ENCODE measurements at places on chromosomes 11 and 22.

- no peak for DNase-seq
Measured at GRCh38 chr22:17483688-17484372, 79.5 kb upstream of the SLC25A18 start.

- no peak for DNase-seq
Measured at GRCh38 chr11:120807414-120808150, 216.3 kb upstream of the TBCEL start.

DNA sequence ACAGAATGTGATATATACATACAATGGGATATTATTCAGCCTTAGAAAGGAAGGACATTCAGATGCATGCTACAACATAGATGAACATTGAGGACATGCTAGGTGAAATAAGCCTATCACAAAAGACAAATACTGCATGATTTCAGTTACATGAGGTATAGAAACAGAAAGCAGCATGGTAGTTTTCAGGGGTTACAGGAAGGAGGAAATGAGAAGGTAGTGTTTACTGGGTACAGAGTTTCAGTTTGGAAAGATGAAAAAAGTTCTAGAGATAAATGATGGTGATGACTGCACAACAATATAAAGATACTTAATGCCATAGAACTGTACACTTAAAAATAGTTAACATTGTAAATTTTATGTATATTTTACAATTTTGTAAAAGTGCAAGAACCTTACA lies 266.7 kb upstream of the C11orf87 start:
- no peak for DNase-seq

- DNase-seq, result no peak
Measured at GRCh38 chr11:132427611-132428010, 1057.2 kb downstream of the NTM start.

DNA sequence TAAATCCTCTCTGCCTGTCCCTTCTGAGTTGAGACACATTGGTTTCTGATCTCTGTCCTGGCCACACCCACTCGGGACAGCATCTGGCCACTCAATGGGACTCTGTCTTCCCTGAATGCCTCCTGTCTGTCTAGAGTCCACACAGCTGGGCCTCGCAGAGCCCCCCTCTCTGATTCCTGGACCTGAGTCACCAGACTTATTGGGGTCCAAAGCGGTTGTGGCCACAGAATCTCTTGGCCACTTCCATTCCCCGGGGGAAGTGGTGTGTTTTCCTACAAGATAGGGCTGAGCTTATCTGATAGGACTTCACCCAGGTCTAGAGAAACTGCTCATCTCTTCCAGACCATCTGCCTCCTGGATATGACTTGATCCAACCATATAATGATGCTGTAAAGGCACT lies 57.4 kb upstream of the WNT11 start:
- no peak for DNase-seq

GRCh38 chr11:67054836-67055523 lies 1.7 kb upstream of the RHOD start:
- DNase-seq, result no peak

DNA sequence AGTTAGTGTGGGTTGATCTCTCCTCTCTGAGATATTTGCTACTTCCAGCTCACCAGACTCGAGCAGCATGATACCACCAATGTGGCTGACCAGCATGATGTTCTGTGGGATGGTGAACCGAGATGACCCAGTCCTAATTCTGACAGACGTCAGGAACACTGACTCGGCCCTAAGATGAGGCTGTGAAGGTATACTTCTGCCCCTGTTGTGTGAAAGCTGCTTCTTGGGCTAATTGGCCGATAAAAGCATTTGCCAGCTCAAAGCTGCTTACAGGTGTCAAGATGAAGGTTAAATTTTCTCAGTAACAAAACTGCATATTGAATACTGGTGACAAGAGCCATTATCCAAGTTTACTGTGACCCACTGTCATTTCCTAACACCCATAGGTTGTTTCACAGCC lies 151.4 kb downstream of the BRD1 start:
- DNase-seq, result no peak

DNA sequence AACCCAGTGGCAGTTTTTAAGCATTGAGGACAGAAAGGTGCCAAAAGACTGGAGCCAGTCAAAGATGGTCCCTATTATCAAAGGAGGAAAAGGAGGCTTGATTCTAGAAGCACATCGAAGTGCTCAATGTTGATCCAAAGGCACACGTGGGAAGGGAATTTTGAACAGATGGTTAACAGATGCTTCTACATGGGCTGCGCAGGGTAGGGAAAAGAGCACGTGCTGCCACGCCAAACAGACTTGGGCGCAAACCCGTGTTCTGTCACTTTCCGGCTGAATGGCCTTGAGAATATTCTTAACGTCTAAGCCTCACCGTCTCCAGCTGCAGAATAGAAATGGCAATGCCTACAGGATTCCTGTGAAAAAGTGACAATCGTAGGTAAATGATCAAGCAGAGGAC lies 217.9 kb upstream of the MTNR1B start:
- no peak for DNase-seq

GRCh38 chr11:27187075-27187847 lies 146.6 kb downstream of the BBOX1 start:
- no peak for DNase-seq

- no peak for DNase-seq
Measured at GRCh38 chr11:17633987-17634775, 85.2 kb upstream of the MYOD1 start.

DNA sequence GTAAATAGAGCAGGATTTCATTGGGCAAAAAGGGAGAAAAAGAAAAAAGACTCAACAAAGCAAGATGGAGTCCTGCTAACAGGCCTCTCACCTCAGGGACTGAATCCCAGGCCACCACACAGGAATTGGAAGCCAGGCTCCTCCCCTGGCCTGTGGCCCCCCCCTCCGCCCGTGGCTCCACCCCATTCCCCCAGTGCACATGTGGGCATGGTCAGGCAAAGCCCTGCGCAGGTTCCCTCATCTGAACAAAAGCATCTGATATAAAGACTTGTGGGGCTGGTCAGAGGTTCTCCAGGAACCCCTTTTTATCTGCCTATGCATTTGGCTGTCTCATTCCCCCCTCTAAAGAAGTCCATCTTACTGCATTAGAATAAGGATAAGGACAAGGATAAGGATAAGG lies 46.0 kb upstream of the PAK1 start:
- no peak for DNase-seq

- no peak for DNase-seq
Measured at GRCh38 chr22:28220626-28221363, 301.7 kb upstream of the PITPNB start.

GRCh38 chr11:38687008-38687407 lies 2089.0 kb upstream of the RAG2 start:
- DNase-seq, result no peak

- DNase-seq, result no peak
Measured at GRCh38 chr11:122637541-122637940, 18.0 kb upstream of the UBASH3B start.

DNA sequence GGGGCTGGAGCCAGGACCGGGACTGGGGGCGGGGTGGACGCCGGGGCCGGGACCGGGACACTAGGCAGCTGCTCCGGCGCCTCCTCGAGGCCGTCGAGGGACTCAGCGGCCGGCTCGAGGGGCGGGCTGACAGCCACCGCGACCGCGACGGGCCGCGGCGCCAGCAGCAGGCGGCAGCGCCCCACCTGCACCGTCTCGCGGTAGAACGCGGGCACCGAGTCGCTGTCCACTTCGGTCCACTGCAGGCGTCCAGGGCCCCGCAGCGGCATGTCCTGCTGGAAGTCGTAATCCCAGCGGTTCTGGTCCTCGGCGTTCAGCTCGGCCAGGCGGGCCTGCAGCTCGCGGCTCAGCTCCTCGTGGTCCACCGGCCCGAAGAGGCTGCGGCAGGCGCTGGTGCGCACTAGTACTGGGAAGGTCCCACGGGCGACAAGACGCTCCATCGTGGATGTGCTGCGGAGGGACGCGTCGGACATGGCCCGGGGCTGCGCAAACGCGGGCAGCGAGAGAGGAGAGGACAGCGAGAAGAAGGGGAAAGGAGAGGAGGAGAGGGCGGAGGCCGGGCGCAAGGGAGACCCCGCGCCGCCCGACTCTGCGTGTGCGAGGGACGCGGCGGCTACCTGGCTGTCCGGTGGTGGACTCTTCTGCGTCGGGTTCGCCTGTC lies 428 bp downstream of the CDKN1C start:
- DNase-seq, result no peak

DNA sequence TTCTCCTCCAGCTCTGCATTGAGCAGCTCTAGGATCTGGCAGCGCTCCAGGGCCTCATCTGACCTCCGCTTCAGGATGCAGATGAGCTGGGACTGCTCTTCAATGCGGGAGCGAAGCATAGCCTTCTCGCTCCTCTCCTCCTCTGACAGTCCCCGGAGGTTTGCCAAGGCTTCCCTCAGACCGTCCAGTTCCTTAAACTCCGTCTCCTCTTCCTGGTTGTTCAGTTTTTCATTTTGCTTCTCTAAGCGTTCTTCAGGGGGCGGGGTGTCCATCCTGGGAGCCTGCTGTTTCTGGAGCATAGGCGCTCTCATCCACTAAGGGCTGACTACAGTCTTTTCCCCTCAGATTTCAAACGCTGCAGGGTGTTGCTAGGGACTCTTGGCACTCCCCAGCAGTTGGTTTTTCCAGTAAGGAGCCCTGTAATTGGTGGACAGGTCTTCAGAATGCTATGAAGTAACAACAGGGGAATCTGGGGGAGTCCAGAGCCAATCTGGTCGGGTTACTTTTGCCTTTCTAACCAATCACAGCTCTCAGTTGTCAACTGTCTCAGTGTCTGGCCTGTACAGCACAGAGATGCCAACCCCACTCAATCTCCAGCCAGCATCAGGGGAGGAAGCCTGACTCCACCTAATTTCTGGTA lies at the start of gene CCDC89:
Gene CCDC89, minus strand, starts transcription at position 376 of the 640 bp plus-strand sequence. Its CDS starts 65 bp downstream, at position 311.
- DNase-seq, result no peak

DNA sequence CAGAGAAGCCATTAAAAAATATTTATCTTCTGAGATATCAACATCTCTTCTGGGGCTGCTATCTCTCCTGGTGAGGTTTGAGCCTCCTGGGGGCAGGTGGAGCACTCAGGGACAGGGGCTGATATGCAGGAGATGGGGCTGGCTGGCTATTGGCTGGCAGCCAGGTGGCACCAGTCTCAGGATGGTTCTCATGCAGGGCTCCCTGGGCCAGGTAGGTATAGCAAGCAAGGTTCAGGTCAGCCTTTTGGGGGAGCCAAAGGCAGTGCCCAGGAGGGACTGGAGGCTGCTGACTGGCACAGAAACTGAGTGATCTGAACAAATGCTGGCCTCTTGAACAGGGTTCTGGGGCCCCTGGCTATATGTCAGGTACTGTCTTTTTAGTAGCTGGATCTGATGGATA lies 29.7 kb upstream of the EMSY start:
- DNase-seq, result no peak

GRCh38 chr11:112745973-112746372 lies 215.2 kb upstream of the NCAM1 start:
- DNase-seq, result no peak

DNA sequence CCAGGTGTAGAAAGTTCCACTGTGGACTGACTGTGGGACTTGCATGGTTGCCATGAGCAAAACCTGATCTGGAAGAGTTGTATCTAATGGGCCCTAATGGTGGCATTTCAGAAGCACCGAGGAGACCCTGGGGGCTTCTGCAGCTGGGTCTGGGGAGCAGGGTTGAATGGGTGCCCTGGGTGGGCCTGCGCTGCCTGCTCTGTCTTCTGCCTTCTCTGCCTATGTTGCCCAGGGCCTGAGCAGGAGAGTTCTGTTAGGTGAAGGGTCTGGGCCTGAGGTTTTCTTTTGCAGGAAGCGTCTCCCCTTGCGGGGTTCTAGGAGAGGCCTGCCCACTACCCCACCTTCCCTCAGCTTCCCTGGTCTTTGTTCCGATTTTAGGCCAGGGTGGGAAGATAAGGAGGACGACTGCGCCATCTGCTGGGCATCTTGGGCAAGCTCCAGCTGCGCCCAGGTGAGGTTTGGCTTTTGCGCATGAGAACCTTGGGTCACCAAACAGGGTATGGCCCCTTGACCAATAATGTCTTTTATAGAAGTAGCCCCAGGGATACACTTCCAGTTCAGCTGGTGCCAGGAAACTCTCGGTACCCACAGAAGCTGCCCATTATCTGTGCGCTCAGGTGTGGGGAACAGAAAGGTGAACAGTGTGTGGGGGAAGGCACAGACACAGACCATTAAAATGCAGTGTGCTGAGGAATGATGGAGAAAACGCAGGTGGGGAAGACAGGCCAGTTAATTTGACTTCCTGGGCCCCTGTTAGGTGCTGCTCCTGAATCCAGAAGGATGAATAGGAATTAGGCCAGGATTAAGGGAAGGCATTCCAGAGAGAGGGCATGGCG lies 23.2 kb downstream of the COMMD9 start:
- DNase-seq, result peak; percentile 23

GRCh38 chr22:49196046-49196511 lies 631.6 kb downstream of the BRD1 start:
- DNase-seq, result no peak
